Esophagus squamous epithelium (tissue), 5 donors: ENCODE measurements at places on chromosomes 11 and 22.
A peak's percentile ranks its signal among the peaks of the same experiment; 100 is the strongest.

GRCh38 chr11:12110714-12111548 is 541 bp downstream of the MICAL2 start:
- no peak for DNase-seq

DNA sequence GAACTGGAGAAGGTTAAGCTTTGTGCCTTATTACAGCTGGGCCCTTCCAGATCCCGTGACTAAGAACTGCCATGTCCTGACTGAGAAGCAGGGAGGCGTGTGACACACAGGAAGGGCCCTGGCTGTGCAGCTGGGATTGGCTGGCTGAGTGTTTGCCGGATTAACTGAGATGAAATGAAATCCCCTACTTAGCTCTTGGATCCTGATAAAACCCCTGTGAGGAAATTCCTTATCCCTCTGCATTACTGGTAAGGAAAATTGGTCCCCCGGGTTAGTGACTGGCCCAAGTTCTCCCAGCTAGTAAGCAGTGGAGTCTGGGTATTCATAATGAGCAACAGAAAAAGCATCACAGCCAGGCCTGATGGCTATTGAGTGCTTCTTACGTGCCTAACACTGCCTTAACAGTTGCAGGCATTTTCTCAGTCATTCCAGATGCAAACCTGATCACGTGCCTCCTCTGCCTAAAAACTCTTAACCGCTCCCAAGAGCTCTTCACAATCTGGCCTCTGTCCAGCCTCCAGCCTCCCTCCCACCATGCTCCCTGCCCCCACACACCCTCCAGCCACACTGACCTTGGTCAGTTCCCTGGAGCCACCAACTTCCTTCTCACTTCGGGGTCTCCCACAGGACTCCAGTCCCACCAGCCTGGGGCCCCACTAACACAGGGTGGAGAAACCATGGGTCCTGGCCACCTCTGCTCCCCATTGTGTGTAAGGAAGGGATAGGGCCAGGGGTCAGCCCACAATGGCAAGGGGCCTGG is 37.8 kb downstream of the ARRB1 start:
- DNase-seq = no peak

- no peak for DNase-seq
Measured at GRCh38 chr11:103480421-103480820, 371.2 kb downstream of the DYNC2H1 start.

- no peak for DNase-seq
Measured at GRCh38 chr11:1619449-1619848, 2.5 kb downstream of the KRTAP5-4 start.

GRCh38 chr22:17400305-17400704 is 31.0 kb downstream of the CECR2 start:
- no peak for DNase-seq

DNA sequence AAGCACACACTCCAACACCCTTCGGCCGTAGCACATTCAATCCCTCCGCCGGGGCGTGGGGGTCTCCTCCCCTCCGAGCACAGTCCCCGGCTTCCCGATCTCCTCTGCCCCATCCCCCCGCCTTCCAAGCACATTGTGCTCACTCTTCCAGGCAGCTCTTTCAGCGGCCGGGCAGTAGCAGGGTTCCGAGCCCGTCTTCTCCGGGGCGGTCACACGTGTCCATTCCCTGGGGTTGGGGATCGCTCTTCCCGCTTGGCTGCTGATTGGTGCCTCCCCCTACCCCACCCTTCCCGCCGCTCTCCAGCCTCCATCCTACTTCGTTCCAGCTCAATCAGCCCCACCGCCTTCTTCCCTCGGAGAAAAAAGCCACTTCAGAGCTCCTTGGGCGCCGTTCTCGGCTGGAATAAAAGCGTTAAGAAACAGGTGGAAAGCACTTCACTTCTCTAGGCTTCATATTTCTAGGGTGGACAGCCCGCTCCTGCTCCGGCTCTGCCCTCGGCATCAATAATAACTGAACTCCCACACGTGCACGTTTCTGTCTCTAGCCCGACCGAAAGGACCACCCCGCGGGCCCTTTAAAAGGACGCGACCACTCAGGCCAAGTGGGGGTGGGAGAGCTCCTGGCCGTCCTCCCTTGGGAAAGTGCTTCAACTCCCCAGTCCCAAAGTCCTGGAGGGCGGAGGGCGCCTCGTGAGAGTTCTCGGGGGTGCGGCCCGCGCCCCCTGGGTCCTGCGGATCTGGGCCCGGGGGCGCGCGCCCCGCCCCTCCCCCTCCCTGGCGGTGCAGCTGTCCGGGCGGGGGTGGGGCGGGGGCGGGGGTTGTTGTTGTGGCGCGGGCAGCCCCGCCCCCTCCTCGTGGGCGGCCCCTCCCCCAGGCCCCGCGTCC is 464 bp upstream of the CECR2 start:
- no peak for DNase-seq

- DNase-seq = no peak
Measured at GRCh38 chr22:29842740-29843139, 4.7 kb upstream of the ASCC2 start.

DNA sequence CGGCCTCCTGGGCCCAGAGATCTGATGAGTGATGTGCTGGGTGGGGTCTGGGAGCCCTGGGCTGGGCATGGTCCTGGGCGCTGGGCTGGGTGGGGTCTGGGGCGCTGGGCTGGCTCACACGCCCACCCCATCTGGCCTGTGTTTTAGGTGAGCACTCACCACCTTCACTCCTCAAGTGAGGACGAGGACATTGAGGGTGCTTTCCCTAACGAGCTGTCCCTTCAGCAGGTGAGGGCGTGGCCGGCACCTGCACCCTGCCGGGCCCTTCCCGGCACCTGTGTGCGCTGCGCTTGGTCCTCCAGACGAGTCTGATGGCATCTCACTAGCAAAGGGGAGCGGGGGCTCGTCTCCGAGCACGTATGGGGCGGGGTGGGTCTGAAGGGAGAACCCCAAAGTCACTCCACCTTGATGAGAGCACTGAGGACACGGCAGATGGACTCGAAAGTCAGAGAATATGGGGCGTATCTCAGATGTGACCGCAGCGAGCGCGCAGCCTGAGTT is 37.9 kb downstream of the SBF1 start:
- no peak for DNase-seq

GRCh38 chr11:75768112-75768908 is at the start of gene DGAT2:
Gene DGAT2 (plus strand): TSS chr11:75768778. CDS start chr11:75768992, 214 bp downstream.
- no peak for DNase-seq

GRCh38 chr11:2799881-2800654 is 85.5 kb downstream of the CDKN1C start:
- no peak for DNase-seq

- DNase-seq = no peak
Measured at GRCh38 chr11:17343907-17344306, 7.7 kb upstream of the NCR3LG1 start.

DNA sequence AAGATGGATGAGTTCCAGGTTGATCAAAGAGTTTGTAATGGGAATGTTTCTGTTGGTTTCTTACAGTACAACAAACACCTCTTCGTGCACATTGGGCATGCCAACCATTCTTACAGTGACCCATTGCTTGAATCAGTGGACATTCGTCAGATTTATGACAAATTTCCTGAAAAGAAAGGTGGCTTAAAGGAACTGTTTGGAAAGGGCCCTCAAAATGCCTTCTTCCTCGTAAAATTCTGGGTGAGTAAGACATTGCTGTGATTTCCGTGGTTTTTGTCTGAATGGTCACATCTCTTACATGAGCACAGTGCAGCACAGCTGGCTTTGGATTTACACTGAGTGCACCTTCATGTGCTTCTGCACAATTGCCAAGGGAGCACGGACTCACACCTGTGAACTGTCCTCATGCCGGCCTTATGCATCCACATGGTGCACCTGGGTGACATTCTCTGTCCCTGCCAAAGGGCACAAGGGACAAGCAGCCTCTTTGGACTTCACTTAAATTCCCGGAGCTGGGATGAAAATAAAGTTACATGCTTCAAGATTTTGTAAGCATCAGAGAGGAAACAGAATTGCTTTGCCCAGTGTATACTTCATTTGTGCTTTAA is 107.1 kb upstream of the RASSF10 start:
- DNase-seq = no peak

DNA sequence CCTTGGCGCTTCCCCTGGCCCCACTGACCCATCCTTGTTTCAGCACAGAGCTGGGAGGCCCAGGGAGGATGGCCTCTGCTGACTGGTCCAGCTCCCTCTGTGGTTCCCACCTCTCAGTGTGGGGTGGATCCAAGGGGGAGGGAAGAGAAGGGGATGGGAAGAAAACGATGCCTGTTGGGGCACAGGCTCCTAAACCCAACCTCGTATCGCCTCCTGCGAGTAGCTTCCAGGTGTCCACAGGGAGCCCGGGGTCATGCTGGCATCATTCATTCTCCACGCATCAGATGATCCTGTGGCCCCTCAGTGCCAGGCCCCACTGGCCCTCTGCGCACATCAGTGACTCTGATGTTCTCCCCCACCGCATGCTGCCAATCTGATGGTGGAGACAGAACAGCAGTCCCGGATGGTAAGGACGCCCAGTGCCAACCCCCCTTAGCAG is 5.1 kb downstream of the MYEOV start:
- DNase-seq = no peak

DNA sequence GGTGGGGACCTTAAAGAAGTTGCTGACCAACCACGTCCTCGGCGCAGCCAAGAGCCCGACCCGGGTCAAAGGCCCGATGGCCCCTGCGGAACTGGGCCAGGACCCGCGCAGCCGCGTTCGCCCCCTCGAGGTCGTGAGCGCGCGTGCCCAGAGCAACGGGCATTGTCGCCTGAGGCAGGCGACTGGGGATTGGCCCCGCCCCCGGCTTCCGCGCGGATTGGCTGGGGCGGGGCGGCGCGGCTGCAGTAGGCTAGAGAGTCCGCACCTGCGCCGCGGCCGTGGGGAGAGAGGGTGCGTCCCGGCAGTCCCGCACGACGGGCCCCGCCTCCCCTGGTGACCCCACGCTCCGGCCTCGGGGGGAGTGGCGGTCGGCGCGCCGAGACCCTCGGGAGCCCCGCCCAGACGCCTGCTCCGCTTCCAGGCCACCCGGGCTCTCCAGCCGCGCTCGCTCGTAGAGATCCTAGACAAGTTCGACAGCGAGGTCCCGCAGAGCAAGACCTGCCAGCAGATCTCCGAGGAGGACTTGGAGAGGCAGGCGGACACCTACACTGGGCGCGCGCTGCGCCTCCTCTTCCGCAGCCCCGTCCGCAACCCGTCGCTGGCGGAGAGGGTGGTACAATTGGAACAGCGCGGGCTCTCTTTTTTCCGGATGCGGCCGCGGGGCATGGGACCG is 8.3 kb upstream of the PPIL2 start:
- peak; percentile 13 for DNase-seq

DNA sequence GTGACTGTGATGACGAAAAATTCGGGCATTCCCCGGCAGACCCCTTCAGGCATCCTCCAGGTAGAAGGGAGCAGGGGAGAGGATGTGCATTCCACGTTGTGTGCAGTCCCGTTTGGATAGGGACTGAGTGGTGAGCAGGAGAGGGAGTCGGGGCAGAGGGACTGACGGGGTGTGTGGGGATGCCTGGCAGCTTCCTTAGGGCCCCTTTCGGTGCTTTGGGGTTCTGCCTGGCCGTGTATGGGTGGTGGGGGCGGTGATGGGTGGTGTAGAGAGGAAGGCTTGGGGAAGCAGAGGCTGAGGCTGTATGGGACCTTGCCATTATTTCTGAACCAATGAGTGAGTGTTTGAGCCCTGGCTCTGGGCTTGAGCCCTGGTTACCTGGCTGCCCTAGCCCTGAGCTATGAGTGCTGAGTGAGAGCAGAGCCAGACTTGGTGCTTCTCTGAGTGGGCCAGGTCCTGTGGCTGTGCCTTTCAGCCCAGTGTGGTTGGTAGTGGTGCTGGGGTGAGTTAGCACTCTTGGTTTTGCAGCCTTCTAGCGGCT is 914 bp downstream of the INPPL1 start:
- no peak for DNase-seq

DNA sequence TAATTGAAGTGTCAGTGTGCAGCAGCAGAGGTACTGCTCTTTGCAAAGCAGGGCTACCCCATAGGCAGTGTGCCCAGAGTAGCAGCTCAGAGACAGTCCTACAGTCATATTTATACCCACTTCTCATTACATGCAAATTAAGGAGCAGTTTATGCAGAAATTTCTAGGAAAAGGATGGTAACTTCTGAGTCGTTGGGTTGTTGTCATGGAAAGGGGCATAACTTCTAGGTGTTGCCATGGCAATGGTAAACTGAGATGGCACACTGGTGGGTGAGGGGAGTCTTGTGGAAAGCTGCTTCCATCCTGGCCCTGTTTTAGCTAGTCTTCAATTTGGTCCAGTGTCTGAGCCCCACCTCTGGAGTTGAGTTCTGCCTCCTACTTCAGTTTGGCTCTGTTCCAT is 77.4 kb downstream of the MN1 start:
- no peak for DNase-seq

GRCh38 chr11:25924586-25924985 is 407.3 kb upstream of the ANO3 start:
- DNase-seq = no peak

GRCh38 chr11:41201156-41201555 is 258.3 kb downstream of the LRRC4C start:
- no peak for DNase-seq

GRCh38 chr11:10405865-10406592 is 49.0 kb upstream of the AMPD3 start:
- no peak for DNase-seq

GRCh38 chr22:43218786-43219185 is 31.9 kb upstream of the TTLL12 start:
- DNase-seq = no peak

DNA sequence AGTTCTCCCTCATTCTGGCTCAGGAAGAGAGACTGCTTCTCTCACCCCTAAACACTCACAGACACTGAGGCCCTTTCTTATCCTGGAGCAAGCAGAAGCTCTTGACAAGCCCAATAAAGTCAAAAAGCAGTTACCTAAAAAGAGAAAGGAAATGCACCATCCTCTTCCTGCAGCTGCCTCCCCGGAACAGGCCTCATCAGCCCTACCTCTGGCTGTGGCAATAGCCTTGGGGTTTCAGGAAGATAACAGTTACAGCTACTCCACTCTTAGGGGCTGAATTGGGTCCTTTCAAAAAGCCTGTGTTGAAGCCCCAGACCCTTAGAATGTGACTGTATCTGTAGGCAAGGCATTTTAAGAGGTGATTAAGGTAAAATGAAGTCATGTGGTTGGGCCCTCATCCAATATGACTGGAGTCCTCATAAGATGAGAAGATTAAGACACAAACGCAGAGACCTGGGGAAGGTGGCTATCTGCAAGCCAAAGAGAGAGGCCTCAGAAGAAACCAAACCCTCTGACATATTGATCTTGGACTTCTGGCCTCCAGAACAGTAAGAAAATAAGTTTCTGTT is 3.5 kb upstream of the LGALS12 start:
- DNase-seq = no peak

DNA sequence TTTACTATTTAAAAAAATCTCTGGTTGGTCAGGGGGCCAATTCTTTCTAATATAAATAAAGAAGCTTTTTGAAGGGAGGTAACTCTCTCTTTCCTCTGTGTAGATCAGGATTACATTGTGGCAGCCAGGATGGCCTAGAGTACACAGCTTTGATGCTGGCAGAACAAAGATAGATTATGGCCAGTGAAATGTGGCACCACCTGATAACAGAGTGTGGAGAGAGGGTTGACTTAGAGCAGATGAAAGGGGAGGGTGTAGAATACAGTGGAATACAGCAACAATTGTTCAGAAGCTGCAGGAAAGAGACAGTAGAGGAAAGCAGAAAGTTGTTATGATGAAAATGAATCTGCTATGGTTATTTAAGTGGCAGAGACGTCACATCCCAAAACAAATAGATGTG is 99.0 kb downstream of the FAR1 start:
- no peak for DNase-seq

GRCh38 chr11:62671236-62671607 is 251 bp upstream of the UQCC3 start:
- no peak for DNase-seq

GRCh38 chr22:19962246-19962908 is 20.8 kb upstream of the TXNRD2 start:
- no peak for DNase-seq

GRCh38 chr11:8959546-8960166 is 4.6 kb downstream of the TMEM9B start:
- DNase-seq = no peak

- DNase-seq = no peak
Measured at GRCh38 chr11:70581991-70582885, 183.9 kb downstream of the CTTN start.
